Activated T-helper 17 cell treated with anti-CD3 and anti-CD28 coated beads, Interleukin-2, amount 50 U/mL, for 72 hours (primary cell): ENCODE measurements at places on chromosomes 4 and X. TPM values are rescaled to one million over a fixed set of nuclear protein-coding genes. Genes with fewer than 3 reads are reported as not detected.

GRCh38 chr4:41749631-41750039, 1.1 kb upstream of the PHOX2B start:
- H3K27me3 ChIP-seq = peaks cover 69% of the 10 kb centered on the region
- H3K27ac ChIP-seq = no peak overlapping the region
- H3K36me3 ChIP-seq = peaks cover 1% of the 10 kb centered on the region
- H3K4me3 ChIP-seq = no peak overlapping the region

The TRIML2 gene
- total RNA-seq = not detected

- ATAC-seq = no peak
- no peaks in the 10 kb centered on the region for H3K36me3 ChIP-seq
- no peaks in the 10 kb centered on the region for H3K4me1 ChIP-seq
- H3K27ac ChIP-seq = no peak overlapping the region
- no peak overlapping the region for H3K4me3 ChIP-seq
- no peaks in the 10 kb centered on the region for H3K27me3 ChIP-seq
Observed at GRCh38 chr4:71864380-71864779, 80.5 kb upstream of the GC start.

The DMD gene
- total RNA-seq = 1.4 TPM

- no peak for ATAC-seq
- peaks cover 32% of the 10 kb centered on the region for H3K27me3 ChIP-seq
- no peak overlapping the region for H3K4me3 ChIP-seq
- H3K4me1 ChIP-seq = no peaks in the 10 kb centered on the region
- H3K27ac ChIP-seq = no peak overlapping the region
Observed at GRCh38 chr4:57151481-57151880, 41.3 kb upstream of the IGFBP7 start.

- no peak overlapping the region for H3K27ac ChIP-seq
- H3K4me1 ChIP-seq = no peaks in the 10 kb centered on the region
- H3K36me3 ChIP-seq = no peaks in the 10 kb centered on the region
- H3K4me3 ChIP-seq = no peak overlapping the region
- no peaks in the 10 kb centered on the region for H3K27me3 ChIP-seq
- no peak for ATAC-seq
Observed at GRCh38 chrX:5163663-5164062, 1065.0 kb downstream of the NLGN4X start.

DNA sequence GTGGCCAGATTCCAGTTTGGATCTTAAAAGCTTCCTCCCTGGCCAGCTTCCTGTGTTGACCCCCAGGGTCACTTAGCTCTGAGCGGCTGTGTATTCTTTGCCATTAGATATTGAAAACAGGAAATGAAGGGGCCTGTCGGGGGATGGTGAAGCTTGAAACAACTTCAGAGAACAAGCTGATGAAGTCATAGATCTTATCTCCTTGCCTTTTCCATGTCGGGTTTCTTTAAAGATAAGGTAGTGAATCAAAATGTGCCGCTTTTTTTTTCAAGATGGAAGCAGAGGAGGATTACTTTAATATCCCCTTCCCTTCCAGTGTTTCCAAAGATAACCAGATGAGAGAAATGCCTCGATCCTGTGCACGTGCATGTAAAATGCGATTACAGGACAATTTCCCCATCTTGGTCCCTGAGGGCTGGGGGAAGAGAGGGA, 508.5 kb downstream of the MID1IP1 start:
- no peaks in the 10 kb centered on the region for H3K27me3 ChIP-seq
- peak; percentile 68 for ATAC-seq

DNA sequence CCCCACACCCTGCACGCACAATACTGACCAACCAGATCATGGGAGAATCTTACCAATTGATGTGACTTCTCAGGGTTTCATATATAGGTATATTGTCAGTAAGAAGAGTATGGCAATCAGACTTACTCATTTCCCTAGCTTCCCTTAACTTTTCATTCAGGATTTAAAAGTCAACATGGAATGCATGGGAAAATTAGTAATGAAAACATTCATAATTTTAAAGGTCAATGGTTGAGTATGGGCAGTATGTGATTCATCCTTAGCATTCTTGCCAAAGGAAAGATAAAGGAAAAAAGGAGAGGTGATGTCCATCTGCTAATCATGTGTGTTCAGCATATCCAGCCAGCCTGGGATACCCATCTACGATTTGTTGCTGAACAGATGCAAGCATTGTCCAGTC, 4.0 kb downstream of the DIPK2B start:
- ATAC-seq = no peak
- H3K27ac ChIP-seq = no peak overlapping the region
- peaks cover 1% of the 10 kb centered on the region for H3K4me1 ChIP-seq
- no peaks in the 10 kb centered on the region for H3K36me3 ChIP-seq

- H3K4me1 ChIP-seq = no peaks in the 10 kb centered on the region
- ATAC-seq = no peak
- no peaks in the 10 kb centered on the region for H3K27me3 ChIP-seq
- H3K27ac ChIP-seq = no peak overlapping the region
Observed at GRCh38 chr4:23730998-23731397, 158.8 kb downstream of the PPARGC1A start.

- H3K4me1 ChIP-seq = no peaks in the 10 kb centered on the region
- no peaks in the 10 kb centered on the region for H3K27me3 ChIP-seq
- no peak overlapping the region for H3K4me3 ChIP-seq
- no peak for ATAC-seq
Observed at GRCh38 chr4:31383767-31384166, 663.6 kb downstream of the PCDH7 start.

DNA sequence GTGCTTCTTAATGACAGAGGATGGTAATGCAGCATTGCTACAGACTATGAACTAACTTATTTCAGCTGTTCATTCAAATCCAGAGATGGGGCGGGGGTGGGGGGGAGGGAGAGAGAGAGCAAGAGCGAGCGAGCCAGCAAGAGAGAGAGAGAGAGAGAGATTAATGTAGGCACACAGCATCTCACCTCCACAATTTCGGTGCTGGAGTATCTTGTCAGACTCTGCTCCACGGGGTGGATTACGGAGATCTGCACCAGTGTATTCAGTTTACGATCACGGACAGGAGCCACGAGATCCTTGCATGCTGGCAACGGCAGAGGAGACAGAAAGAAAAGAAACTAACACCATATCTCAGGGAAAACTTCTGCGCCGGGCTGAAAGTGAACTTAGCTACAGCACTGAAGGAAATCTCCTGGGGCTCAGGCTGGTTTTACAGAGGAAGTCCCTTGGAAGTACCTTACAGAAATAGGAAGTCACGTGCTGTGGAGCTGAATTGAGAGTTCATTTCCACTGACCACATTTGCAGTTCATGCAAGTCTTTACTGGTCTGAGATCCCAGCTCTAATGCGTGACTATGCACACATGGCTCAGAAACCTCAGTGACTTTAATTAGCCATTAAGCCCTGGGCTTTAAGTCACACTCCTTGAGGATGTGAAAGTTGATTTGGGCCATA, 440.9 kb downstream of the INPP4B start:
- peaks cover 32% of the 10 kb centered on the region for H3K4me1 ChIP-seq
- H3K36me3 ChIP-seq = peaks cover 53% of the 10 kb centered on the region
- peak; percentile 51 for ATAC-seq
- peak overlapping the region; percentile 89 for H3K4me3 ChIP-seq
- peak overlapping the region; percentile 99 for H3K27ac ChIP-seq
- H3K27me3 ChIP-seq = no peaks in the 10 kb centered on the region

DNA sequence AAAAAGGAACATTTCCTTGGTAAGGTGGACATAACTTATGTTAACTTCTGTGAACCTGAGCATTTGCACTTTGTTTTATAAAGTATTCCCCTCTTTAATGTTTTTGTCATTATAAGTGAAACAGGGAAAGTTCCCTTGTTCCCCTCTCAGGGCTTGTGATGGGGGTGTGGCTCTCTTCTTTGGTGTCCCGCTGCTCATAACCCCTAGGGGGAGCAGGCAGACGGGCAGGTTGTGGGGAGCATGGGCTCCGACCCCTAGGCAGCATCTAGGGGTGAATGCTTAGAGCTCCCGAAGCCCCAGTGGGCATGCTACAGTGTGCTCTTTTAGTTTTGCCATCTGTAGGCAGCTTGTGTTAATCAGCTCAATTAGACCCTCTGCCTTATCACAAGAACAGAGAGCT, 200.4 kb downstream of the DACH2 start:
- H3K27me3 ChIP-seq = no peaks in the 10 kb centered on the region
- H3K4me1 ChIP-seq = no peaks in the 10 kb centered on the region

DNA sequence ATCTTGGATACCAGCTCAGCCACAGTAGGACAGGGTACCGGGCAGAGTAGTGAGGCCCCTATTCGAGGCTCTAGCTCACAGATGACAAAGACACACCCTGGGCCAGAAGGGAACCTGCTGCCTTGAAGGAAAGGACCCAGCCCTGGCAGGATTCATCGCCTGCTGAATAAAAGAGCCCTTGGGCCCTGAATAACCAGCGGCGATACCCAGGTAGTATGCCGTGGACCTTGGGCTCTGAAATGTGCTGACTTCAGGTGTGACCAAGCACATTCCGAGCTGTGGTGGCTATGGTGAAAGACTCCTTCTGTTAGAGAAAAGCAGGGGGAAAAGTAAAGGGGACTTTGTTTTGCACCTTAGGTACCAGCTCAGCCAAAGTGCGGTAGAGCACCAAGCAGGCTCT, 14.6 kb downstream of the MED14 start:
- H3K27ac ChIP-seq = no peak overlapping the region
- no peak overlapping the region for H3K4me3 ChIP-seq
- ATAC-seq = no peak
- H3K27me3 ChIP-seq = no peaks in the 10 kb centered on the region
- peaks cover 67% of the 10 kb centered on the region for H3K36me3 ChIP-seq

The UCP1 gene
- total RNA-seq = not detected

GRCh38 chr4:40506066-40506465, 123.6 kb downstream of the RBM47 start:
- peaks cover 10% of the 10 kb centered on the region for H3K4me1 ChIP-seq
- no peak overlapping the region for H3K27ac ChIP-seq
- no peaks in the 10 kb centered on the region for H3K27me3 ChIP-seq
- no peaks in the 10 kb centered on the region for H3K36me3 ChIP-seq
- H3K4me3 ChIP-seq = no peak overlapping the region
- ATAC-seq = no peak

The ARSH gene
- total RNA-seq = not detected

DNA sequence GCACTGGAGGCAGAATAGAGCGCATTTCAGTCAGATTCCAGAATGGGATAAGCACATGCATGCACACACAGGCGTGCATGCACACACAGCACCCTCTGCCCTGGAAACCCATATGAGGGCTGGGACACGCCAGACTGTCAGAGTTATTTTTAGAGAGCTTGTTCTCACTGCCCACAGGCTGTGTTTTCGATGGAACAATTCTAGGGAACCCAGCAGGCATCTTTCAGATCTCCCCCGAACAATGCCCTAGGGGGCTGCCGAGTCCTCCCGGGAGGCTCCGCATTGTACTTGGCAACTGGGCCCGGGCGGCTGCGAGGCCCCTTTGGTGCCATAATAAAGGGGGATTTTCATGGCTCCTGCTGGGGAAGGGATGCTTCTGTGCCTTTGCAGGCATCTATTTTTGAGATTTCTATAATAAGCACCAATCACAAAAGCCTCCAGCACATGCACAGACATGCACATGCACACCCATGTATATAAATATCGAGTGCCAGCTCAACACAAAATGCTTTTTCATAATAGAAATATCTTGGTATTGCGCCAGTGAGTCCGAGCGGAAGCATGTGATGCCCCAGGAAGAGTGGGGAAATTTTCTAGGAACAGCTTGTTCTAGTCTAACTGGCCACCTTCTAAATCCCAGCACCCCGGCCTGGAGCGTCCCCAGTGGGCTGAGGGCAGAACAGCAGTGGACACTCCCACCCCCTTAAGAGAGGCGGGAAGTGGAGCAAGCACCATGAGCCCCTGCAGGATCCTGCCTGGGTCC, 88.5 kb downstream of the PHKA2 start:
- H3K36me3 ChIP-seq = no peaks in the 10 kb centered on the region
- ATAC-seq = no peak
- no peaks in the 10 kb centered on the region for H3K27me3 ChIP-seq
- H3K4me1 ChIP-seq = no peaks in the 10 kb centered on the region
- H3K4me3 ChIP-seq = no peak overlapping the region

GRCh38 chrX:151570561-151570960, 7.1 kb downstream of the PASD1 start:
- no peaks in the 10 kb centered on the region for H3K4me1 ChIP-seq
- H3K27me3 ChIP-seq = peaks cover 12% of the 10 kb centered on the region
- H3K36me3 ChIP-seq = no peaks in the 10 kb centered on the region
- no peak overlapping the region for H3K4me3 ChIP-seq
- no peak overlapping the region for H3K27ac ChIP-seq
- no peak for ATAC-seq

- no peaks in the 10 kb centered on the region for H3K36me3 ChIP-seq
- no peaks in the 10 kb centered on the region for H3K4me1 ChIP-seq
- H3K27me3 ChIP-seq = no peaks in the 10 kb centered on the region
- H3K4me3 ChIP-seq = no peak overlapping the region
- no peak overlapping the region for H3K27ac ChIP-seq
- no peak for ATAC-seq
Observed at GRCh38 chr4:167602157-167602556, 367.9 kb upstream of the SPOCK3 start.

- H3K27me3 ChIP-seq = no peaks in the 10 kb centered on the region
- H3K4me3 ChIP-seq = peak overlapping the region; percentile 79
- no peaks in the 10 kb centered on the region for H3K36me3 ChIP-seq
- H3K4me1 ChIP-seq = no peaks in the 10 kb centered on the region
- H3K27ac ChIP-seq = no peak overlapping the region
Observed at GRCh38 chrX:38561951-38562719, 793 bp downstream of the TSPAN7 start.

The SYP gene
- 16.6 TPM for total RNA-seq

The CENPVL2 gene
- not detected for total RNA-seq

GRCh38 chr4:187016101-187016500, 292.4 kb upstream of the FAT1 start:
- H3K27me3 ChIP-seq = no peaks in the 10 kb centered on the region
- H3K4me3 ChIP-seq = no peak overlapping the region
- no peaks in the 10 kb centered on the region for H3K36me3 ChIP-seq
- no peak overlapping the region for H3K27ac ChIP-seq

DNA sequence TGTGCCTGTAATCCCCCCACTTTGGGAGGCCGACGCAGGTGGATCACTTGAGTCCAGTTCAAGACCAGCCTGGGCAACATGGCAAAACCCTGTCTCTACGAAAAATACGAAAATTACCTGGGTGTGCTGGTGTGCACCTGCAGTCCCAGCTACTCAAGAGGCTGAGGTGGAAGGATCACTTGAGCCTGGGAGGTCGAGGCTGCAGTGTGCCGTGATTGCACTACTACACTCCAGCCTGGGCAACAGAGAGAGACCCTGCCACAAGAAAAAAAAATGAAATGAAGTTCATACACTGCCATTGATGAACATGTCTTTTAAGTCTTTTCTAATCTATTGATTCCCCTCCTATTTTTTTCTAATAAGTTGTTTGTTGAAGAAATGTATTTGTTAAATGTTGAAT, 5.0 kb upstream of the ZFX start:
- no peaks in the 10 kb centered on the region for H3K36me3 ChIP-seq
- H3K27me3 ChIP-seq = no peaks in the 10 kb centered on the region
- ATAC-seq = no peak
- no peaks in the 10 kb centered on the region for H3K4me1 ChIP-seq
